ENCODE measurements at places on chromosomes 1 and 21.

- no peak for DNase-seq
These were observed 262.9 kb upstream of the DUSP10 start for GRCh38 chr1:222004784-222005183.

DNA sequence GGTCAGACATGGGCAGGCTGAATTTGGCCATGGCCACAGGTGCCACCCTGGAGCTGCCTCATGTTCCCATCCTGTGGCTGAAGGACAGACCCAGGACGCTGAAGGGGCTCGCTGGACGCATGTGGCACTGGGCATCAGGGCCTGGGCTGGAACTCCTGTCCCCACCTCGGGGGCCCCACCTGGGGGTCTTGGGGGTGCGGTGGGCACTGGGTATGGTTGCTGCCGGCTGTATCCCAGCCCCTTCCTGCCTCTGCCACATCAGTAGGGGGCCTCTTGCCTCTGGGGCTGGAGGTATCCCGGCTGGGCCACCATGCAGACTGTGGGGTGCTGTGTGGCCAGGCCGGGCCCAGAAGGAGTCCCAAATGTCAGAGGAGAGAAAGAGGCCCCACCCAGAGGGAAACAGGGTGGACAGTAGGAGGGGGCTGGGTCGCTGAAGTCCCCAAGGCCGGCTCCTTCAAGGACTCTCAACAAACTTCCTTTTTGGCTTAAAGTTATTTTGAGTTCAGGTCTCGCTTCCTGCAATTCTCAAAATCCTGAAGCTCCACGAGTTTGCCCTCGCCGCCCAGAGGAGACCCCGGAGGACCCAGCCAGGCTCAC lies 78.7 kb downstream of the SIK1 start:
- no peak for DNase-seq

DNA sequence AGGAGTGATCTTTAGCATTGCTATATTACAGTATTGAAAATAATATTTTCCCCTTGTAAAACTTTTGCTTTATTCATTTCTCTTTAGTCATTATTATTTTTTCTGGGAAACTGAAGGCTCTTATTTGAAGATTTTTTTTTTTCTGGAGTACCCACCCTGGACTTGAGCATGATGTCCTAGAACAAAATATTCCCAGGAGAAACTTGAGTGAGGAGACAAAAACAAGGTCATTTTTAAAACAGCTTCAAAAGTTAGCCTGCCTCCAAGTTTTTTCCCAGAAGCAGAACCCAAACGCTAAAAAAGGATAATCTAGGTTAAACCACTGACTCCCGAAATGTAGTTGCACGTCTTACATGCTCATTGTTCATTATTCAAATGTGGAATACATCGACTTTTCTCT lies 160.2 kb upstream of the KCTD3 start:
- DNase-seq: no peak

GRCh38 chr1:92194511-92194910 lies 23.2 kb upstream of the C1orf146 start:
- no peak for DNase-seq

DNA sequence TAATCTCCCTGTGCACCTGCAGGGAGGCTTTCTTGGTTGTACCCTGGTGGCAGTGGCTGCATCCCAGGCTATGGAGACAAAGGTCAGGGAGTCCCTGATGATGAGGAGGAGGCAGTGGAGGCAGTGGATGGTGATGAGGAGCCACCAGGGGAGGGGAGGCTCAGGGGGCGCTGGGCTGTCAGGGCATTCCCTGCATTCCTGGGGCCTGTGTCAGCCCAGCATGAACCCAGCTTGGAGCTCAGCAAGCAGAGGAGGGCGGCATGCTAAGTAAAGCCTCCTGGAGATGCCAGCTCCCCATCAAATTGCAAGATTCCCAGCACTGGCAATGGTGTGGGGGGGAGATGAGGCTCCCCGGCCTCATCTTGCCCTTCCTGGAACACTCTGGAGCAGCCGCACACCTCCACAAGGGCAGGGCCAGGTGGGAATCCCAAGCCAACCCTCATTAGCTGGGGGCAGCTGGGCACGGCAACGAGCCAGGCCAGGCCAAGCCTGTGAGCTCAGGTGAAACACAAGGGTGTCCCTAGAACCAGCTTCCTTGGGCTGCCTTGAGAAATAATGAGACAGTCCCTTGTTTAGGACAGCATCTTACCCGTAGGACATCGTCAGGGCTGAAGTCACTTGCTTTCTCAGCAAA lies 469.5 kb downstream of the MATN1 start:
- no peak for DNase-seq

DNA sequence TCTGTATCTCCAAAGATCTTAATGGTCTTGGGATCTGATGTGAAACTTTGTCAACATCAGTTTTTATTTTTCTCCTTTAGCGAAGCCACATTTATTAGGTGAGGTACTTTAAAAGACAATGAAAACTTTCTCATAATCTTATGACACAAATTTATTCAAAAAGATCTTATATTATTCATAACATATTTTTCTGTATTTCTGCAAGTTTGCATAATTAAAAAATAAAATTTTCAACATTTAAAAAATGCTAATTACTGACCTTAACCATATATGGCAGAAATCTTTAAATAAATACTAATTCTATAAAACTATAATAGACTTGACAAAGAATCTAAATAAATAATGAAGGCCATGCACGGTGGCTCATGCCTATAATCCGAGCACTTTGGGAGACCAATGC lies 72.5 kb downstream of the PRPF38A start:
- DNase-seq: no peak

DNA sequence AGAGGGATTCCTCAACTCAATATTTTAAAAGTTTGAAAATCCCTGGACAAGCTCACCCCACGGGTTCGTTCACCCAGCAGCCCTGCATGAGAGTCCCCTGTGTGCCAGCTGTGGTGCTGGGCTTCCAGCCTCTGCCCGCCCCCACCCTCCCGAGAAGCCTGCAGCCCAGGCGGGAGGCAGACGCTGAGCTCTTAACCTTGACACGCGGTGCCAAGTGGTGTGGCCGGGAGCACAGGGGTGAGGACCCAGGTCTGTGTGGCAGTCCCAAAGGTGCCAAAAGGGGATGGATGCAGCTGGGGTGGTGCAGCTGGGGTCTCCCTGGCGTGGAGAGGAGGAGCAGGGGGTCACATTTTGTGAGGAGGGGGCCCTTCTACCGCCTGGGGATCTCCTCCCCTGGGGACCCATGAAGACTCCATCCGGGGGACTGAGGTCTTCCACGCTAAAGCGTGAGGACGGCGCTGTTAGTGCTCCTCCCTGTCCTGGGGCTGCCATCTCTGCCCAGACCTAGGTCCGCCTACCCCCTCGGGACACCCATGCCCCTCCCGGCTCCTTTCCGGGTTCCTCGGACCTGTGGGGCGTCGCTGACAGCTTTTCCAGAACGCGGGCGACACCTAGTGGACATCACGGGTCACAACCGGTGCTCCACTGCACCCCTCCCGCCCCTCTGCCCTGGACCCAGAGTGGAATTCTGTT lies 12.9 kb downstream of the PLA2G2F start:
- DNase-seq: peak; percentile 56

DNA sequence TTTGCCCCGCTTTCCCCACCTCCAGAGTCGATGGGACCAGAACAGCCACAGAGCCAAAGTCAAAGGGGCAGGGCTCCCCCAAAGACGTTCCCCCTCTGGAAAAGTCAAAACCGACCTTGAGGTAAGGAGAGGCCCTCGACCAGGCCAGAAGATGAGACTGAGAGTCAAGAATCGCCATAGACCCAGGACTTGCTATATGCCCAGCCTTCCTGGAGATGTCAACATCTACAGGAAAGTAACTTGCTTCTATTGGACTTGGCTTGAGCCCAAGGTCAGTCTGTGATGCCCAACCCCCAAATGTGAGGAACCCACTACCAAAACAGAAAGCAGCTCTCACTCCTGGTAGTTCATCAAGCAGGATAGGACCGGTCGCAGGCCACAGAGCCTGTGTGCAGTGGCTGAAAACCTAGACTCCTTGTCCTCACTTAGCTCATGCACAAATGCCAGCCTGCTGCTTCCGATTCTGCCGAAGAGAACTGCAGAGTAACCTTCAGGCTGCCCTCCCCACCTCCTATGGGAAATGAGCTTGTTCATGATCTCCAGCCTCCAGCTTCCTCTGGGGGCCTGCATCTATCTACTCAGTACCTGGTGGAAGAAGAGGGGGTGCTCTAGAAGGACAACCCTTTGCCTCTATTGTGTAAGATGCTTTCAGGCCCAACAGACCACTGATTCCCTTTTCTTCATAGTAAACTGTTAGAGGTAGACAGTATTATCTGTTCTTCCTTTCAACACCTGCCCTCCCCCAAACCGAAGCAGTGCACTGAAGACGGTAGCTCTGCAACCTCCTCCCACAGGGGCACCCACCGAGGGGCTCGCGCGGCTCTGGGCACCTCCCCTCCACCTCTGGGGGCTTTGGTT lies 1.4 kb downstream of the ACOT7 start:
- DNase-seq: no peak

GRCh38 chr1:54163051-54163450 lies 10.3 kb upstream of the CDCP2 start:
- no peak for DNase-seq

- DNase-seq: no peak
These were observed 883 bp downstream of the CHODL start for GRCh38 chr21:18245464-18245967.

- no peak for DNase-seq
These were observed 10.0 kb upstream of the TTC39A start for GRCh38 chr1:51340380-51340779.

- no peak for DNase-seq
These were observed 36.6 kb downstream of the CDC42 start for GRCh38 chr1:22089134-22089571.
